ENCODE measurements at places on chromosomes 12 and 14.

DNA sequence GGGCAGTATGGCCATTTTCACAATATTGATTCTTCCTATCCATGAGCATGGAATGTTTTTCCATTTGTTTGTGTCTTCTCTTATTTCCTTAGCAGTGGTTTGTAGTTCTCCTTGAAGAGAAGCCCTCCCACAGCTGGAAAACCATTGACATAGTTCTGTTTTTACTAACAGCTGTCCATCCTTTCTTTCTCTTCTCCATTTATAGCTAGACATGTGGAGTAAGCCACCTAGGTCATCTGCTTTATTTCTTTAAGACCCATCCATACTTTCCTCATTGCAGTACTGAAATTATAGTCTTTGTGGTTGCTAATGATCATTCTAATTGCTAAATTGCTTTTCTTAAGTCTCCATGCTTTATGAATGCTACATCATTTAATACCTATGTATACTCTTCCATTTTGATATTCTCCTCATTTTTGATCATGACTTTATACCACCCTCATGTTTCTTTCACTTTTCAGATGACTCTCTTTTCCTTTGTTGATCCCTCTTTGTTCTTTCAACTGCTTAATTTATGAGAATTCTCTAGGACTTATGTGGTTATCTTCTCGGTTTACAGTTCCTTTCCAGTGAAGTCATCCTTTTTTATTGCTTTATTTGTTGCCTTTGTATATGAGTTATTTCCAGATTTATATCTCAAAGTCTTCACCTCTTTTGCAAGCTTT is 114.2 kb downstream of the PCNX1 start:
- no peak for DNase-seq

DNA sequence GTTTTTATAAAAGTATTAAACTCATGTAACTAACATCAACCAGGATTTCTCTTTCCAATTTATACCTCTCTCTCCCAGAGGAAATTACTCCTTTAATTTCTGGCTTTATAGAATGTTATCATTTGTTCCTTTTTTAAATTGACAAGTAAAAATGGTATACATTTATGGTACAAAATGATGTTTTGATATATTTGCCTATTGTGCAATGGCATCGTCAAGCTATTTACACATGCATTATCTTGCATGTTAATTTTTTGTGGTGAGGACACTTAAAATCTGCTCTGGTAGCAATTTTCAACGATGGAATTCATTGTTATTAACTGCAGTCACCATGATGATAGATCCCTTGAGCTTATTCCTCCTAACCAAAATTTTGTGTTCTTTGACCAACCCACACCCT is 149.0 kb upstream of the NAV3 start:
- DNase-seq, result no peak

DNA sequence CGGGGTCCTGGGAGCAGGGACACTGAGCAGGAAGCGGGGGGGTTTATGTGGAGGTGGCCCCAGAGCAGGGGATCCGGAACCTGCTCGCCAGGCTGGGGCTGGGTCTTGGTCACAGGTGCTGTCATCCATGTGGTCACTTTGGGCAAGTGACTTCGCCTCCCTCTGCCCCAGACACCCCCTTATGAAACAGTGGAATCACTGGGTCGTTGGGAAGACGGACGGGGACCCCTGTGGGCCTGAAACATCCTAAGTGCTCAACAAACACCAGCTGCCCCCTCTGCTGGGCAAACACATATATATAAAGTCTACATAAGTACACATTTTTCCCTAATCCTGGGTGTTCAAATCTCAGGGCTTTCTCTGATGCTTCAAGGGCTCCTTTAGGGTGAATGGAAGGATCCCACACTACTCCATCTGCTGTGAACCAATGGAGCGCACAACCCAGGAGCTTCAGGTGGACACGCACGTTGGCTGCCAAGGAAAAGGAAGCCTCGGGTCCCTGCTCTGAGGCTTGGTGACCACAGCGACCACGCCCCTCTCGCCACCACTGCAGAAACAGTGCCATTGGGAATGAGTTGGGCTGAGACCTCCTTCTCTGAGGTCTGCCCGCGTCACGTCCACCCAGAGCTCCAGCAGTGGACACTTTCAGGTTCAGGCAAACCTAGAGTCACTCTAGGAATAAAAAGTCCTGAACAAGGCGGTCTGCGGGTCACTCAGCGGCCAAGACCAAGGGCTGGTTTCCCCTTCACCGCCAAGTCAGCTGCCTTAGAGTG is 54.6 kb downstream of the CDC42BPB start:
- no peak for DNase-seq

DNA sequence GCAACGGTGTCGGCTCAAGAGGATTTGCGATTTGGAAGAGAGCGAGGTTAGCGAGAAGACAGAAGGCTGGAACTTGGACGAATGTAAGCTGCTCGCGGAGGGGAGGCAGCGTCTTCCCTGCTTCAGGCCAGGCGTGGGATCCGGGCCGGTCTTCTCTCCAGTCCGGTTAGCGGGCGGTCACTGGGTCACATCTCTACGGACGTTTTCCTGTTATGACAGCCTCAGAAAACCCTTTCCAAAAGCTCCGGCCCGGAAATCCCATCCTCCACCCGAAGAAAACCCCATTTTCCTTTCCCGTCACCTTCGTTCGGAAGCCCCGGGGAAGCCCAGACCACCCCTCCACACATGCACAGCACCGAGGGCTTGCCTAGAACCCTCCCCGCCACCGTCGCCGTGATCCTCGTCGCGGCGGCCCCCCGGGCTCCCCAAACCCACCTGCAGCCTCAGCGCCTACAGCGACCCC is 268 bp downstream of the NDUFB1 start:
- DNase-seq, result no peak

DNA sequence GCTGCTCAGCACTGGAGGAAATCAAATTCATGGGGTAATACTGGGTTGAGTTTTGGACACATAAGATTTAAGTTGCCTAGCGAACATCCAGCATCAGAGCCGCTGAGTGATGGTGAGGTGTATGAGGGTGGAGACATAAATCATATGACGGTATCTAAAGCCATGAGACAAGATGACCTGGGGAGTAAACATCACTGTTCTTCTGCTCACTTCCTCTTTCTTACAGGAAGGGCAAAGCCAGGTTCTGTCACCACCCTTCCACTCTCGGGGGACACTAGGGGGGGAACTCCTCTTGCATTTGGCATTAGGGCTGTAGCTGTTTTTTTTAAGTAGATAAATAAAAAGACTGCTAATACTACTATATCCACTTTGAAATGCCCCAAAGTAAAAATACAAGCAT is 24.0 kb downstream of the PRDM4 start:
- DNase-seq, result no peak
